ENCODE measurements at places on chromosomes 11 and 22.

GRCh38 chr11:121716060-121716459, 263.3 kb upstream of the SORL1-AS1 start:
- DNase-seq, result no peak

- DNase-seq, result no peak
Measured at GRCh38 chr11:20342347-20343141, 21.0 kb upstream of the HTATIP2 start.

- no peak for DNase-seq
Measured at GRCh38 chr11:2205981-2206690, 34.5 kb upstream of the TH start.

DNA sequence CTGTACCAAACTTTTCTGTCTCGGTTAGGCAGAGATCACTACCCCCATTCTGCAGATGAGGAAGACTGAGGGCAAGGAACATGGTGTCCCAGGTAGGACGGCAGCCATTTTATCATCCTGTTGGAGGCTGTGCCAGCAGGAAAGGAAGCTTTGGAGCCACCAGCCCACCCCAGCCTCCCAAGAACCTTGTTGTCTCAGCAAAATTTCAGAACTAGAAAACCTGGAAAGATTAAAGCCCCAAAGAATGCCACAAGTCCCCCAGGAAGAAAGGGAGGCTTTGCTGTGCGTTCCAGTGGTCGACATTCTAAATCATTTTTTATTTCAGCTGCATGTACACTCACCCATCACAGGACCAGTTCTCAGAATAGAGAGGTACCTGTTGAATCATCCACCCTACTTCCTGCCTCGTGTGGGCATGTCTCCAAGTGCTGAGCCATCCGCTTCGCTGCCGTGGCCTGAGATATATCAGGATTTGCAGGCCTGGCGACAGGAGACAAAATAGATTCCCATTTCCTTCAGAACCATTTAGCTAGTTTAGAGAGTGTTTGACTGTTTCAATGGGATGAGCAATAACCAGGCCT, 13.0 kb upstream of the EIF3D start:
- no peak for DNase-seq

- DNase-seq, result no peak
Measured at GRCh38 chr11:132540581-132540980, 991.7 kb downstream of the OPCML start.

DNA sequence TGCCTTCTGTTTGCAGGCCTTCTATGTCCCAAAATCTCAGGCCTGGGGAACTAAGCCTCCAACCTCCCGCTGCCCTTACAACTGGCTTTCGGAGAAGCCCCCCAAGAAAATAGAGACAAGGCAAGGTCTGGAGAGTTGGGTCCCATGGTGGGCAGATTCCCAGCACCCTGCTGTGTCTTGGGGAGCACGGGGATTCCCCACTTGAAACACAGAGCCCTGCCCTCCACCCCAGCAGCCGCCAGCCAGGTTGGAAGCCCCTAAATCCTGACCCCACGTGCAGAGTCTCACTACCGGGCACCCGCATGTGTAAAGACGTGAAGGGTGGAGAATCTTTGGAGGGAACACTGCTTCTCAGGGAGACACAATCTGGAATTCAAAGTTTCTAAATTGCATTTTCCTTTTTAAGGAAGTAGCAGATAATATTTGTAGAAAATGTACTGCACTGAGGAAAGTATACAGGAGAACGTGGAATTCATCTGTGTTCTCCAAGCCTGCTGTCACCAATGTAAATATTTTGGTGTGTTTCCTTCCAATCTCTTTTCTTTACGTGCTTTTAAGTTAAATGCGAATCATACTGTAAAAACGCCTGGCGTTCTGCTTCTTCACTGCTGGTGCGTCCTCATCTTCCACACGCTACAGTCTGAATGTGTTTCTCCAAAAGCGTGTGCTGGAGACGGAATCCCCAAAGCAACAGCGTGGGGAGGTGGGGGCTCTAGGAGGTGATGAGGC, 220.9 kb downstream of the BRD1 start:
- no peak for DNase-seq

Measured in stimulated activated CD8-positive, alpha-beta memory T cell treated with anti-CD3 and anti-CD28 coated beads, Interleukin-7, amount 100 ng/mL, for 1 hour (primary cell).